ENCODE measurements at places on chromosomes 5 and 9.

DNA sequence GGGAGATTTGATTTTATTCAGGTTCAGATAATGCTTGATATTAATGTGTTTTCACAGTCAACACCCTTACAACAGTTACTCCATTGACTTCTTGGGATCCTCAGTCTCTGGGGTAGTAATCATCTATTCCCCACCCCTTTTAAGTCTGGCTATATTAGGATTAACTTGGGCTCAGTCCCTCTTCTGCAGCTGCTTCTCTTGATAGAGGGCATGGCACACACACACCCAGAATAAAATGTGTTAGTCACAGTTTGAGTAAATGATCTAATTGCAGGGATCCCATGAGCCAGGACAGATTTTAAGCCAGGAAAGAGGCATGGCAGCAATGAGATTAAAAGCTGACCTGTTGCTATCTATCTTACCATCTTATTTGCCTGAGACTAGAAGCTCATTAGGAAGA is 53.7 kb upstream of the VLDLR start:
- no peak for DNase-seq

DNA sequence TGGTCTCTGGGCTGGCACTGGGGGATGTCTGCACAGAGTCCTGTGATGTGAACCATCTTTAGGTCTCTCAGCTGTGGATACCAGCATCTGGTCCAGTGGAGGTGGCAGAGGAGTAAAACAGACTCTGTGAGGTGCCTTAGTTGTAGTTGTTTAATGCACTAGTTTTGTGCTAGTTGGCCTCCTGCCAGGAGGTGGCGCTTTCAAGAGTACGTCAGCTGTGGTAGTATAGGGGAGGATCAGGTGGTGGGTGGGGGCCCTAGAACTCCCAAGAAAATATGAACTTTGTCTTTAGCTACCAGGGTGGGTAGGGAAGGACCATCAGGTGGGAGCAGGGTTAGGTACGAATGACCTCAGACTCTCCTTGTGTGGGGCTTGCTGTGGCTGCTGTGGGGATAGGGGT is 197.1 kb downstream of the TMC1 start:
- DNase-seq: no peak

DNA sequence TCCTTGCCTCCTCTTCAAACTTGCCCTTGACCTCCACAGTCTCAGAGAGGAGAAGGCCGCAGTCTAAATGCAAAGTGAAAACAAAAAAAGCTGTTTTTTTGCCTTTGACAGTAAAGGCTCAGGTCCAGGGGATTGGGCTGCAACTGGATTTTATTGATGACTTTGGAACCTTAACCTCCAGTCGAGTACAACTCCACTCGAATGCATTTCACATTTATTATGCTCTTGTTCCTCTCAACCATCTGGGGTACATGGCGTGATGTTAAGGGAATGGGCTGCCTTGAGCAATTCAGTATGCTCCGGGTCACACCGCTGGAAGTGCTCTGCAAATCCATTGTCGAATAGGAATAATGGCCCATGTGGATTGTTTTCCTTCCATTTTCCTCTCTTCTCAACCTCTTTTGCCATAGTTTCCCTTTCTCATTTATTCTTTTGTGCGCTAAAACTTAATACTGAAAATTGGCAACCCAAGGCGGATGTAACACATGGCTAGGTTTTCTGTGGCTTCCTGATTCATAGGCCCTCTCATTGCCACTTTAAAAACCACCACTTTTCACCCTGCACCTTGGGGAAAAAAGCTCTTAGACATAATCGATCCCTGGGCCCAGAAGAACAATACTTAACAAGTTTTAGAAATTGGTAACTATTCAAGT is 34.3 kb downstream of the ITK start:
- DNase-seq: no peak

GRCh38 chr5:1322955-1323802 is 21.7 kb downstream of the CLPTM1L start:
- no peak for DNase-seq

- no peak for DNase-seq
Measured at GRCh38 chr9:88767504-88767790, 223.8 kb upstream of the S1PR3 start.

DNA sequence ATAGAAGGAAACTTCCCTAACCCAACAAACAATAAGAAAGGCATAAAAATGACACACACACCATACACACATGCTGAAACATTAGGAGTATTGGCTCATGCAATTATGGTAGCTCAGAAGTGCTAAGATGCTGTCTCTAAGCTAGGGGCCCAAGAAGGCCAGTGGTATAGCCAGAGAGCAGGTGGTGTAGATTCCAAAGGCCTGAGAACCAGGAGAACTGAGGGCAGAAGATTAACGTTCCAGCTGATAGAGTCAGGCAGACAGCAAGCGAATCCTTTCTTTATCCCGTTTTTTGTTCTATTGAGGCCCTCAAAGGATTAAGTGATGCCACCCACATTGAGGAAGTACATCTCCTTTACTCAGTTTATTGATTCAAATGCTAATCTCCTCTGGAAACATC is 262.9 kb downstream of the EPB41L4A start:
- DNase-seq: no peak

DNA sequence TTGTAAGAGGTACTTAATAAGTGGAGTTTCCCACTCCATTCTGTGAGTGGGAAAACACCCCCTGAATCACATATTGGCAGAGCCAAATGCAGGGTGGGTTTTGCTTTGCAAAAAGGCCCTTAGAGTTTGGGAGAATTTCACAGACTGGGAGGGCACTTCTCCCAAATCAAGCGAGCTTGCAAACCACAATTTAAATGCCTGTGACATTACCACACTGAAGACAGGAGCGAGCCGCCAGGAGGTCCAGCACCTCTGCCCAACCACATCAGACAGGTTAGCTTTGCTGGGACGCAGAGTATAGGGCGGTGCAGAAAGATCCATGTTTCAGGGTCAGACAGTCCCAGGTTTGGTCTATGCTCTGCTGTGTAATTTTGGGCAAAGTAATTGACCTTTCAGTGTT is 2.3 kb downstream of the ALAD start:
- no peak for DNase-seq

GRCh38 chr5:43039471-43040286 is 440 bp downstream of the ANXA2R start:
- DNase-seq: peak; percentile 54

DNA sequence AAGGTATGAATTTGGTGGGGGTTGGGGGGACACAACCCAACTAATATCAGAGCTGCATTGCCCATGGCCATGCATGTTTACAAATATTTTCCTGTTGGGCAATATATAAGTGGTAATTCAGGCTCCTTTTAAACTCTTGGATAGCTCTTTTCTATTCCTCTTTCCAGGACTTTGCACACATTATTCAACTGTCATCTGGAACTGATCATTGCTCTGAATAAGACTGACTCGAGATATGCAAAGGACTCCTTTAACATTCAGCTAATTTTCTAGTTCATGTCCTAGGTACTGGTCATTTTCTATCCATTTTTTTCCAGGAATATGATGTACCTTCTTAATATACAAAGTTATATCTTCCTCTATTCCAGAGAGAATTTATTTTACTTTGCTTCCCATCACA is 89.5 kb upstream of the STK32A start:
- DNase-seq: no peak

- no peak for DNase-seq
Measured at GRCh38 chr9:120545701-120546550, 34.0 kb downstream of the CDK5RAP2 start.

GRCh38 chr9:130576176-130576575 is 3.2 kb upstream of the FUBP3 start:
- no peak for DNase-seq

DNA sequence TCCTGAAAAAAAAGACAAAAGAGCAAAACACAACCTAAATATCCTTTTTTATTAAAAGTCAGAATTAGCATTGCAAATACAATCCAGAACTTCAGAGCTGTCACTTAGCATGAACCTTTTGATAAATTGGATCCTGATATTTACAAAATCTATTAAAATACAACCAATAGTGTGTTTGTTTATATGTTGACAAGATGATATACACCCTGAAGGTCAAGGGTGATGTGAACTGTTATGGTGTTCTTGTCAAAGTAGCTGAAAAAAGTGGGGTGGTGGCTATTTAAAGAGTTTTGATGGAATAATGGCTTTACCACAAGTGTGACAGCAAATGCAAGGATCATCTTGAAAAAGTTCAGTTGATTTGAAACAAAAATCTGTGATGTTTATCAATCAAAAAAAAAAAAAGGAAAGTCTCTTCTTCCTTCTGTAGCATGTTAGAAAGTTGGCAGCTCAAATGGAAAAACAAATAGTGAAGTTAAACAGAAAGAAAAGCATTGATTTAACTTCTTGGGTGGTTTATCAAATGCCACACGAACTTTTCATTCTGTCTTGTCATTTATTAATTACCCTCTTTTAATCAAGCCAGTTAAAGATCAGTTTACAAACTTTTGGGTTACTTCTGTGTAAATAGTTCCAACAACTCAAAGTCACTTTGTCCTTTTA is 44.5 kb downstream of the PRDM6 start:
- no peak for DNase-seq

DNA sequence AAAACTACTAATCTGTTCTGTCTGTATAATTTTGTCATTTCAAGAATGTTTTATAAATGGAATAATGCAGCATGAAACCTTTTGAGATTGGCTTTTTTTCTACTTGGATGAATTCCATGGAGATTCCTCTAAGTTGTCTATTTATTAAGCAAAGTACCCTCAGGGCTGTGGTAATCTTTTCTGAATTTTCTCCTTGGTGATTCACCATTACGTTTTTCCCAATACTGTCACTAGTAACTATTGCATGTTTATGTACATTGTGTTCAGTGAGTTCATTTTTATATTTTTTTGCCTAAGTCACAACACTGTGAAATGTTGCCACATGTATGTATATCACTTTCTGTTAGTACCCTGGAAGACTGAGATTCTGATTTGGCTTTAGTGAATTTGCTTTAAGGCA is 177.0 kb upstream of the GRIN3A start:
- DNase-seq: no peak

DNA sequence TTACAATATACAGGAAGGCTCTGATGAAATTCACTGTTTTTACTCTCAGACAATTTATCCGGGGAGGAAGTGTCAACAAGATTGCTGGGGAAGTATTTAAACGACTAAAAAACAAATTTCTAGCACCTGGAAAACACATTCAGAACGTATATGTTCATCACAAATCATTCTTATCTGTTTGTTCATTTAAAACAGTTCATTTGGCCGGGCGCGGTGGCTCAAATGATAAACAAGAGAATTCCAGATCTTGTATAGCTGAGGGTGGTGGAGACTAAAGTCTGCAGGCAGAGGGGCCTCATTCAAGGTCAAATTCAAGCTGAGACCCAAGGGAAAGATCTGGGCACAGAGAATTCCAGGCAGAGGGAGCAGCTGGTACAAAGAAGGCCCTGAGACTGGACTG is 90.0 kb downstream of the STK10 start:
- no peak for DNase-seq

Data from stimulated activated CD4-positive, alpha-beta T cell treated with anti-CD3 and anti-CD28 coated beads, Interleukin-2, amount 100 ng/mL, for 48 hours (primary cell).